ENCODE measurements at places on chromosomes 2 and 18. TPM values are rescaled to one million over a fixed set of nuclear protein-coding genes. Genes with fewer than 3 reads are reported as not detected.

DNA sequence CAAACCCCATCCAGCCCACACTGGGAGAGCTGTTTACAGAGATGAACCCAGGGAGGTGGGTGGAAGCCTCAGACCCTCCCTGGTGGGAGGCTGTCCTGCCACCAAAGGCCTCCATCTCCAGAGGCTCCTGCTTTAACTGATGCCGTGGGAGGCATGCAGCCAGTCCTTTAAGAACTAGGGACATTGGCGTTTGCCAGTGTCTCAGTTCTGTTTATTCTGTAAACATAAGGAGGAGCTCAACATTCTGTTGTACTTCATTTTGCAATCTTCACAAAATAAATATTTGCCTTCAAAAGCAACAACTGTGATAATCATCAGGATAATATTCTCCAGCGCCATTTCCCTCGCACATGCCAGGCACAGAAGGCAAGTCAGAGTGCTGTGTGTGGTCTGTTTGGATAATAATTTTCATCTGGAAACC is 6.8 kb downstream of the EDAR start:
- no peak for DNase-seq

DNA sequence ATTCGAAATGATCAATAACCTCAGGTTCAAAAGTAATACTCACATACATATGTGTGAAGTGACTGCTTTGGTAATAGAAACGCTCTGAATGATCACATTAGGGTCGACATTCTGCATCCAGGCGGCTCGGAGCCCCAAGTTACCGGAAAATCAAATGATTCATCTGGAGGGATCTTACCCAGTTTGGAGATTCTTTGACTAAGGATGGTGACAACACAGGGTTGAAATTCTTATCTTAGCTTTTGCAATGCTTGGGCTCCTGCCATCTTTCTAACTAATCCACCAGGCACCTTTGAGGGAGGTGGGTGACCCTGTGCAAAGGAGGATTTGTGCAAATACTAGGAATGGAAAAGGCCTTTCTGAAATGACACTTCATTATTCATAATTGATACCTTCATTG is 10.8 kb downstream of the GBX2 start:
- DNase-seq, result no peak

- DNase-seq, result no peak
Observed at GRCh38 chr2:46147626-46148368, 149.4 kb upstream of the EPAS1 start.

GRCh38 chr18:3595369-3596273 is 145.6 kb downstream of the TGIF1 start:
- DNase-seq, result no peak

Gene OSBPL1A
- total RNA-seq, result 86.3 TPM

- DNase-seq, result no peak
Observed at GRCh38 chr18:45765796-45766195, 41.8 kb downstream of the SLC14A1 start.

Gene EFHD1
- 6.4 TPM for total RNA-seq

Gene FIGLA
- total RNA-seq, result not detected

Gene DYNC2LI1
- total RNA-seq, result 14.8 TPM

Gene EMX1
- total RNA-seq, result not detected

DNA sequence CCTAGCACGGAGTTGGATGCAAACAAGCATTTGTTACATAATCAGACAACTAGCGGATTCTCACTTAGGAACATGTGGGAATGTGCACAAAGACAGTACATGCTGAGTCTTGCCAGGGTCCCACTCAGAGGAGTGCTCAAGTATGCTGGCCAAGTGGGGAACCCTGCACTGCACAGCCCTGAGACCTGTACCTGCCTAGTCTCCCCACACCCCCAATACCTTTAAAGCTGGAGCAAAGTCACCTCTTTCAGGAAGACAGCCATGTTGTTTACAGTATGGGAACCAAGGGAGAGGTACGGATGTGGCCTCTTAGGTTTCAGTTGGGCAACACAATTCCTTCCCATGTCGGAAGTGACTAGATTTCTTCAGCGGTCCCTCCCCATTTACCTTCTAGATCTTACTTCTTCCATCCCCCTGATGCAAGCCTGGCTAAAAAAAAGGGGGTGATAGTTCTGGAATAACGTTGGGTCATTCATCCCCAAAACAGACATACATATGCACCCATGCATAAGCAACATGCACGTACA is 10.7 kb downstream of the CXCR1 start:
- no peak for DNase-seq

GRCh38 chr2:69948032-69948962 is 13.1 kb downstream of the ASPRV1 start:
- no peak for DNase-seq

Gene MC2R
- not detected for total RNA-seq

GRCh38 chr18:78884502-78884901 is 95.1 kb upstream of the SALL3 start:
- no peak for DNase-seq

GRCh38 chr2:240586919-240587800 is 626 bp downstream of the CAPN10 start:
- DNase-seq, result no peak

GRCh38 chr2:197852108-197852507 is 47.7 kb downstream of the PLCL1 start:
- DNase-seq, result no peak

Gene IL1RL2
- 0.46 TPM for total RNA-seq

Gene MC5R
- not detected for total RNA-seq

- DNase-seq, result no peak
Observed at GRCh38 chr18:6004683-6005082, 109.4 kb upstream of the TMEM200C start.

Gene SP140
- 1.4 TPM for total RNA-seq

- DNase-seq, result no peak
Observed at GRCh38 chr2:38167968-38168350, 92.0 kb upstream of the CYP1B1 start.

Gene PPP1R1C
- 12.2 TPM for total RNA-seq

GRCh38 chr18:40292985-40293710 is 1661.9 kb upstream of the PIK3C3 start:
- no peak for DNase-seq

Gene NPHP1
- 6.6 TPM for total RNA-seq

DNA sequence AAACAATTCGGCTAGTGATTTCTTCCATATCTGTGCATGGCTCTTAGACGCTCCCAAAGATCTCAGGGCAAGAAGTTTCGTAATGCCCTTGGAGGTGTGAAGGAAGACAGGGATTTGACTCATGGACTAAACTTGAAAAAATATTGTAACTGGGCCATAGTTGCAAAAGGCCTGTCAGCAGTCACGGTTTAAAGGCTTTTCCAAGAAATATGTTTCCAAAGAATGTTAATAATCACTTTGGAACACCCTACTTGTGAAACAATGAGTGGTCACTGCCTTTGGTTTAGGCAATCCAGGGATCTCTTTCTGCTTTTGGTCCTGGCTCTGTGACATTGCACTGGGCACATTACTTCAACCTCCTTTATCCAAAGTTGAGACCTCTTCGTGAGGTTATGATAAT is 102.5 kb upstream of the RASGRP3 start:
- no peak for DNase-seq

DNA sequence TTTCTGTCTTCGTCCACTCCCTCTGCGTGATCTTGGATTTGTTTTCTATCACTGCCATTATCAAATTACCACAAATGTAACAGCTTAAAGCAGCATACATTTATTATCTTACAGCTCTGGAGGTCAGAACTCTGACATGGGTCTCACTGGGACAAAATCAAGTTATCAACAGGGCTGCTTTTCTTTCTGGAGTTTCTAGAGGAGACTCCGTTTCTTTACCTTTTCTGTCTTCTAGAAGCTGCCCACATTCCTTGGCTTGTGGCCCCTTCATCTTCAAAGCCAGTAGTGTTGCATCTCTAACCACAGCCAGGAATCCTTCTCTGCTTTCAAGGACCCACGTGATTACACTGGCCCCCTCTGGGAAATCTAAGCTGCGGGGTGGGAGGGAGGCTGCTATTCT is 21.9 kb upstream of the TET3 start:
- DNase-seq, result no peak

Gene ANKRD30BL
- not detected for total RNA-seq

DNA sequence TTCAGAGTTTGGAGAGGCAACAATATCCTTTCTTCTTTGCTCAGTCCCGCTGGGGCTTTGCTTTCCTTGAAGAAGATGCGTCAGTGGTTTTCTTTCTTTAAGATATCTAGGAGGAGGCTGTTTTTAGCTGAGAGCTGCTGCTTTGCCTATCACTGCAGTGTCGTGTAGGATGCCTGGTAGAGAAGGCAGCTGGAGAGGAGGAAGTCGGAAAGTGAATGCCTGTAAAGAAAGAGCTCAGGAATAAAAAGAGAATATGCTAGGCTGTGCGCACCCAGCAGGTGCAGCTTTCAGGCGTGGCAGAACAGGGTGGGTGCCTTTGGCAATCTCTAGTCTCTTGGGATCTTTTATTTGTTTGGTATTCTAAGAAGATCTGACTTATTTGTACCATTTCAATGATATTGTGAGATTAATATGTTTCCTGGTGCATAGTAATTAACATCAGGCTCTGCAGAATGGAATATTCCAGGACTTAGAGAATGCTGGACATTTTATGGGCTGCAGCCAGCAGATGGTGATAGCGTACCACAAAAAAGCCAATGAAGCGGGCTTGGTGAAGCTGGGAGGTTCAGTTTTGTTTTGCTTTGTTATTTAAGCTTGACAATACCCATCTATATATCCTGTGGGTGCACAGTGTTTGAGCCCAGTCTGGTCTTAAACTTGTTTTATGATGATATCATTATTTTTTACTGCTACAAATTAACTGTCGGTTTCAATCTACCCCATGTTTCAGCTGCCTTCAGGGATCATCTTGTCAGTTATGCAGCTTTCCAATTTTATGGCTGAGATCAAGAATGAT is 34.9 kb downstream of the CAVIN2 start:
- DNase-seq, result peak; percentile 77

GRCh38 chr18:22332590-22332989 is 85.1 kb downstream of the CTAGE1 start:
- DNase-seq, result no peak

DNA sequence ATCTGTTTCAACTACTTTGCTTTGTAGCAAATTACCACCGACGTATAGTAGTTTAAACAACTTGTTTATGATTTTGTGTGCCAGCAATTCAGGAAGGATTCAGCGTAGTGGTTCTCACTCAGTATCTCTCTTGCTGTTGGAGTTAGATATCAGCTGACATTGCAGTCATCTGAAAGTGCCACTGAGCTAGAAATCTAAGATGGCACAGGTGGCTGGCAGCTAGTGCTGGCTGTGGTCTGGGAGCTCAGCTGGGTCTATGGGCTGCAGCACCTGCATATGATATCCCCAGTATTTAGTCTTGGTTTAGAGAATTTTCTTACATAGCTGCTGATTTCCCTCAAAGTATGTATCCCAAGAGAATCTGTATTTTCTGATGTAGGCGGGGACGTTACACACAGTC is 235.6 kb downstream of the SCG2 start:
- DNase-seq, result no peak

GRCh38 chr2:138182937-138183312 is 218.7 kb downstream of the HNMT start:
- DNase-seq, result no peak

- DNase-seq, result no peak
Observed at GRCh38 chr2:239293775-239294430, 106.9 kb downstream of the HDAC4 start.

DNA sequence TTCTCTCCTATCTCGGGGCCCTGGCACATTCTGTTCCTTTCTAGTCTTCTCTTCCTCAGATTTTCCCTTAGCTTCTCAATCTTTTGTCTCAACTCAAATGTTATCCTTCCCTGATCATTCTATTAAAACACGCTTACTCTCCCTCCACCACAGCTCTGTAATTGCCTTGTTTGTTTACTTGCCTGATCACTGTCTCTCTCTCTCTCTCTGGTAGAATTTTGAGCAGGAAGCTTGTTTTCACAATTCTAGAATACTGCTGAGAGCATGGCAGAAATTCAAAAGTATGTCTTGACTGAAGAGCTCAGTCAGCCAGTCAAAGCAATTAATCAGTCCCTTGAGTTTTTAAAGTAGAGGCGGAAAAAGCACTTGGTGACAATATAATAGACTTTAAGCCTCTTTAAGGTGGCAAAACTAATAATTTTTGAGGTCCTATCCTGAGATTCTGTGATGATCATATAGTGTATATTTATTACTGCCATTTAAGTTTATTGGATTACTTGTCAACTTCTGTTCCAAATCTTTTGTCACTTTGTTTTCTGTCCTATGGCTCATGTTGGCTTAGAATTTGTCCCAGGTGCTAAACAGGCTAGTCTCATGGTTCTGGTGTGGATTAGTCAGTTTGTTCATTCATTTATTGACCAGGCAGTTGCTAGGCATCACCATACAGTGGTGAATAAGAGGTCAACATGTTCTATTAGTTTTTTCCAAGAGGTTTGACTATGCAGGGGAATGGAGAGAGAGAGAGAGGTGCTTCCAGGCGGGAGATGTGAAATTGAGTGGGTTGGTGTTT is 2.3 kb downstream of the PSMD1 start:
- DNase-seq, result no peak

- no peak for DNase-seq
Observed at GRCh38 chr2:190501231-190501630, 33.3 kb downstream of the NEMP2 start.

GRCh38 chr2:180412219-180412618 is 405.1 kb upstream of the CWC22 start:
- no peak for DNase-seq

DNA sequence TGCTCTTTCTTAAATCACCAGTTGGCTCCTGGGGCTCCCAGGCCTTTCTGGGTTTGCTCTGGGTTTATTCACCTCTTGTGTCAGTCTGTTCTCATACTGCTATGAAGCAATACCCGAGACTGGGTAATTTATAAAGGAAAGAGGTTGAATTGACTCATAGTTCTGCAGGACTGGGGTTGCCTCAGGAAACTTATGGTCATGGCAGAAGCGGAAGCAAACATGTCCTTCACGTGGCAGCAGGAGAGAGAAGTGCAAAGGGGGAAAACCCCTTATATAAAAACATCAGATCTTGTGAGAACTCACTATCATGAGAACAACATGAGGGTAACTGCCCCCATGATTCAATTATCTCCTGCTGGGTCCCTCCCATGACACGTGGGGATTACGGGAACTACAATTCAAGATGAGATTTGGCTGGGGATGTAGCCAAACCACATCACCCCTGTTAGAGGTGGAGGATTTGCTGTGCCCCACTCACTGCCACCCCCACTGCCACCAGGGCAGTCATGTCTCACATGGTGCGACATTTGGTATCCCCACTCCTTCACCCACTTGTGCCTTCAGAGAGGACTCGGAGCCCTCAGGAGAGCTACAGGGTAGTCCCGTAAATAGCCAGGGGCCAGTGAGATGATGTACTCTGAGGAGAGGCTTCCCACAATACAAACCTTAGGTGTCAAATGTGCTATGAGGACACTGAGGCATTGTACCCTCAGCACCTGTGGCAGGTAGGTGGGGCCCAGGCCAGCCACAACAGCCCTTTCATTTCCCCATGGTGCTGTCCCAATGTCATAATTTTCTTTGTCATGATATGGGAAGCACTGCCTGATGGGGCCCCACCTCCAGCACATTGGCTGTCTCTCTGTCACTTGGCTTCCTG is 35.7 kb downstream of the CDC42EP3 start:
- DNase-seq, result no peak

GRCh38 chr2:221943076-221943810 is 355.6 kb downstream of the PAX3 start:
- DNase-seq, result no peak

DNA sequence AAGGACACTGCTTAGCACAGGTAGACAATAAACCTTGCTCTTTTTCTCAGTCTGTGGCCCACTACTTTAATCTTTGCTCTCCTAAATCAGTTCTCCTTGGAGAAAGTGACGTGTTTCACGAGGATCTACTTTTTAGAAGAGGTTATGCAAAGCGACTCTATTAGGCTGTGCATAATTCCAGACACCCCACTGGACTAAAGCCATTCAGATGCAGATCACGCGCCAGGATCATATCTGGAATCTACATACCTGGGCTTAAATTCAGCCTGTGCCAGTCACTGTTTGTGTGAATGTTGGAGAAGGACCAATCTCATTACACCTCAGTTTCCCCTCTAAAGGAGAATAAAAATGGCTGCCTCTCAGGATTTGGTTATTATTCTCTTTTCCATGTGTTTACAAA is 413.0 kb upstream of the MYT1L start:
- no peak for DNase-seq

Data from right cardiac atrium (tissue), 5 donors.